Bronchial epithelial cell (primary cell): ENCODE measurements at places on chromosomes 7 and 10. TPM values are rescaled to one million over a fixed set of nuclear protein-coding genes. Genes with fewer than 3 reads are reported as not detected.

DNA sequence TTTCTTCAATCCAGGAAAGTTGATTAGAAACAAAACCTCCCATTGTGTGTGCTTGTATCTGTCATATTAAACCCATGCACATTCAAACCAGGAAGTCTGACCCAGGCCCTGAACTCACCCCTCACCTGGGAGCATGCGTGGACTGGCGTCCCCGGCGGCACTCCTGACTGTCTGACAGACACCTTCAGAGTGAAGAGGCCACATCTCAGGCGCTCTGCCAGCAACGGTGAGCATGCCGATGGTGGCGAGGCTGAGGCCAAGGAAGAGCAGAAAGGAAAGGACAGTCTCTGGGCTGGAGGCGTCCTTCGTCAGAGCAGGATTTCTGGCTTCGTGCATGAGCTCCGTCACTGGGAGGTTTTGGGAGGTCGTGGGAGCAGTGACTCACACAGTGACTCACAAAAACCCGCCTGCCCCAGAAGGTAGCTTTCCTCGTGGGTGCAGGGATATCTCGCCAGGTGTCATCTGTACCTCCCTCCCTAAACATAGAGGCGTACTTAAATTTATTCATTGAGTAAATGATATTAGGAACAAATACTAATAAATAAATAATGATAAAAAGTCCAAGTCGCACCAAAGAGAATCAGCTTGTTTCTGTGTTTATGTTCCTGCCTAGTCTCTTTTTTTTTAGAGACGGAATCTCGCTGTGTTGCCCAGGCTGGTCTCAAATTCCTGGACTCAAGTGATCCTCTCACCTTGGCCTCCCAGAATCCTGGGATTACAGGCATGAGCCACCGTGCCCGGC, 13.5 kb downstream of the IQCE start:
- DNase-seq: peak; percentile 50

DNA sequence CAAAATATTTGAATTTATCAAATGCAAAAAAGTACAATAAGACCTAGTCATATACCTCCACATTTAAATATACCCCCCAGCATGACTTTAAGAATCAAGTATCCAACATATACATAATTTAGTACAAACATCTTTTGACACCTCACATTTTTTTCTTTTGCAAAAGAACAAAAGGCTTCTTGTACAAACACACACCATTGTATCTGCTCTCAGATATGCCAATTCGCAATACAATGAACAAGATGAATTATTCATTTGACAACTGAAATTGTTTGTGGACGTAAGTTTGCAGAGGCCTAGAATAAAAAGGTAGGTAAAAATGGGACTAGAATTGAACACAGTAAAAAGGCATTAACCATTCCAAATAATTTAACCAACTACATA, 154.4 kb downstream of the CACNA2D1 start:
- DNase-seq: no peak

DNA sequence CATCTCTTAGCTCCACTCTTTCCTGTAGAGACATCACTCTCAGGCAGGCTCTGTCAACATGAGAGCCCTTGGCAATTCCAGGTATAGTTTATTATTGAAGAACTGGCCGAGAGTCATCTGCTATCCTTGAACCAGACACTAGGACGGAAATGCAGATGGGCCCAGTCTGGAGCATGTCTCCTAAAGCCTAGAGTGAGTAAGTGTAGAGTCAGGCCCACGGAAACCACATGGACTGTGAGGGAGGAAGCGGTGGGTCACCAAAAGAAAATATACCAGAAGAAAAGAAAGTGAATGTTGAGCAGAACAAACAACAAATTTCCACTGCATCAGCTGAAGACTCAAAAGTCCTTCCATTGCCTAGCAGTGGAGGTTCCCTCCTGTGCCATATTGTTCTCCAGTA, 15.7 kb upstream of the RELN start:
- no peak for DNase-seq

The SLC16A9 gene
- 2.9 and 7.8 TPM in 2 replicates for total RNA-seq
